ENCODE measurements at places on chromosomes 16 and 17.
A peak's percentile ranks its signal among the peaks of the same experiment; 100 is the strongest.

- DNase-seq = no peak
Observed at GRCh38 chr16:12258861-12259645, 282.5 kb downstream of the SNX29 start.

DNA sequence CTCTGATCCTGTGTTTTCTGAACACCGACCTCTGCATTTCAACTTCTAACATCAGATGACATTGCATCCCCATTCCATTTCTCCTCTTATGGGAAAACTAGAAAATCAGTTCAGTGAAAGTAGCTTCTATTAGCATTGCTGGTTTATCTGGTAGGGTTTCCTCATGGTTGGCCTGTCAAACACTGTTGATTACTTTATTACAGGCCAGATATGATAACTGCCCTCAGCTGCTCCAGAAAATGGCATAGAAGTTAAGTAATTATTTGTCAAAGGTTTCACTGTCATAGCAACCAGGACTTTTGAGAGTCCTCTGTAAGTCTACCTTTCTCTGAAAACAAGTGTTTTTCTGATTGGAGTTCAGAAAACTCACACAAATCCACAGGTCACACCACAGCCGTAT, 3.0 kb downstream of the GFOD2 start:
- DNase-seq = no peak

DNA sequence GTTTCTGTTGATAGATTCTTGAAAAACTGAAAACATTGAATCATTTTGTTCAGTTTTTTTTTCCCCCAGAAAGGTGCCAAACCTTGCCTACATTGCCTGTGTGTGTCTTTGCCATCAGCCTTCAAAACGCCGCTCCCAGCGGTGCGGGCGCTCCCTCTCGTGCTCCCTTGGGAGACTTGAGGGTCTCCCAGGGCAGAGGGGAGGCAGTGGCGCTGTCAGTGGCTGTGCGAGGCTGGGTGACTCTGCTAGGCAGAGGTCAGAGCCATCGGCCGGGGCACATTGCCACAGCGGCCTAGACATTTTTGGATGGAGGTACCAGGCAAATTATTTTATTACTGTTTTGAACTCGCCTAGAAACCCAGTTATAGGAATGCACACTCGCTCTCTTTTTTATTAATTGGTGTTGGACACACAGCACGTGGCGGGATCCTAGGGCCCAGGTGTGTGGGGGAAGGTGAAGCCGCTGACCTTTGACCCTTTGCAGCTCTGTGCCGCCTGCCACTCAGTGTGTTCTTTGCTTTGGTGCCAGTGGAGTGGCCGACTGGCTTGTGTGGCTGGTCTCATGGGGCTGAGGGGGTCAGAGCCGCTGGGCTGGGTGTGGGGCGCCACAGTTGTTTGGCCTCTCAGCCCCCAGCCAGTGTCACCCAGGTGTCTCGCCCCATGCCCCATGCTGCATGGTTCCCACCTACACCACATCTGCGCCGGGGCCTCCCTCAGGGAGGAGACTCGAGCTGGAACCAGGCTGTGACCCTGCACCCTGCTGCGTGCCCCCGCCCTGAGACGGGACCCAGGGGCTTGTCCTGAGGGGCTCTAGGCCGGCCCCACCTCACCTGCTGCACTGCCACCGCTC, 115.7 kb downstream of the BANP start:
- no peak for DNase-seq

- DNase-seq = no peak
Observed at GRCh38 chr17:36876966-36877365, 60.3 kb upstream of the LHX1 start.

- DNase-seq = no peak
Observed at GRCh38 chr16:27444470-27444869, 42.5 kb downstream of the IL21R start.

GRCh38 chr17:5513628-5514027, 27.3 kb downstream of the MIS12 start:
- no peak for DNase-seq

DNA sequence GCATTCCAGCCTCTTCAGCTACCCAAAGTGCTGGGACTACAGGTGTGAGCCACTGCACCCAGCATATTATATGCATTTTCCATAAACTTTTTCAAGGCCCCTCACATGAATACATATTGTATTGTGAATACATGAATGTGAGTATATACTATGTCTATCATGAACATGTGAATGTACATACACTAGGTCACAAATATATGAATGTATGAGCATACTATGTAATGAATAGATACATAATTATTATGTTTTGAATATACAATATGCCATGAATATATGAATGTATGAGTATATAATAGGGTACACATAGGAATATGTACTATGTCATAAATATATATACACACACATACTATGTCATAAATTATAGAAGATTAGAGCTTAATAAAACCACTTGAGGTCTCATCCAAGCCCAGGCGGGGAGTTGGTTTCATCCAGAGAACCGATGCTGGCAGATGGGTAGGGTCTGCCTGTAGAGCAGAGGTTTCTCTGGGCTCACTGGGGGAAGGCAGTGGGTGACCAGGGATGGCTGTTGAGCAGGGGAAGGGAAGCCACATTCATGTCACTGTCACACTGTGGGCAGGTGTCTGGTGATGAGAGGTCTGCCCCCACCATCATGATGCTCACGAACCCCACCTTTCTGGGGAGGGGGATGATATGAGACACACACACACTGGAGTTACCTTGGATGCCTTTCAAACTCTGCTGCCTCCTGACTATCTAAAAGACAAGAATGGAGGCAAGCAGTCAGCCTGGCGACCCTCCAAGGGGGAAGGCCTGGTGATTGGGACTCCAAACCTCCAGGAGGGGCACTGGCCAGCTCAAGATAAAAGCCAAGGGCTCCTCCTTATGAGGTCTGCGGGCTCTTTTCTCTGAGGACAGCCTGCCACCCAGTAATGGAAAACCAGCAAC, 7.3 kb downstream of the C16orf95 start:
- DNase-seq = no peak

GRCh38 chr17:78839235-78839761, 1.3 kb downstream of the USP36 start:
- no peak for DNase-seq

DNA sequence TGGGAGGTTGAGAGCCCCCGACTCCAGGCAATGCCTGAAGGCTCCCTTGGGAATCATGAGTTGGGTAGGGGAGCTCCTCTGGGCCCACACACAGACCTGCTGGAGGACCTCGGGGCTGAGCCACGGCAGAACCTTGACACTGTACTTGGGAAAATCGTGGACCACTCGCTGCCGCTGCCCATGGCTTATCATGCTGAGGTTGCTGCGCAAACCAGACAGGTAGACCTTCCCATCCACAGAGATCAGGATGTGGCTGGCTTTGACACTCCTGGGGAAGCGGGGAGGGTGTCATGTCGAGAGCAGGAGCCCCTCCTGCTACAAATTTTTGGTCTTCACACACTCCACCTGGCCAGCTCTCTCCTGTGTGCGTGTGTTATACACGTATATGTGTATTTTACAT, 7.2 kb upstream of the LIMD2 start:
- DNase-seq = no peak

- DNase-seq = no peak
Observed at GRCh38 chr17:47318197-47318918, 5.4 kb upstream of the EFCAB13 start.

- no peak for DNase-seq
Observed at GRCh38 chr16:86515777-86516622, 5.7 kb downstream of the FOXF1 start.

- DNase-seq = no peak
Observed at GRCh38 chr16:88003316-88003715, 52.1 kb downstream of the BANP start.

DNA sequence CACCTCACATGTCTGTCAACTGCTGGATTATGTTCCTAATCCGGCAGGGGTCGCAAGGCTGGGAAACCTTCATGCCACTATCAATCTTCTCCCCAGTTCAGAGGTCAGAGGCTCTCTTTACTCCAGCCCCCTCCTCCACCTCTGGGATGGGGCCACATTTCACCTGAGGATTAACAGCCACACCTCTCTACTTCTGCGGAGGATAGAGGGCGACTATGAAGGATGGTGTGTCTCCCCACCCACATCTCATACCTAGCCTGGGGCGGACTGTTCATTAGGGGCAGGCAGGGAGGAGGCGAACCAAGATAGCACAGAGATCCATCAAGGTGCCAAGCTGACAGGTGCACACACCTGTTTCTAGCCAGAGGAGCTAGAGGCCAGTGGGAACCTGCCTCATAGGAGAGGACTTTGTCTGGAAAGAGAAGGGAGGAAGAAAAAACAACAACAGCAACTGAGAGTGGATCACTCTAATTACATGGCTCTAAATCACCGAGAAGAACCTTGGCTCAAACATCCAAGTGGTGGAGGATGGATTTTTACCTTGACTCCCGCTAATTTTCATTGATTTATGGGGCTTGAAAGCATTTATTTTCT, 41.9 kb upstream of the SKAP1 start:
- no peak for DNase-seq

DNA sequence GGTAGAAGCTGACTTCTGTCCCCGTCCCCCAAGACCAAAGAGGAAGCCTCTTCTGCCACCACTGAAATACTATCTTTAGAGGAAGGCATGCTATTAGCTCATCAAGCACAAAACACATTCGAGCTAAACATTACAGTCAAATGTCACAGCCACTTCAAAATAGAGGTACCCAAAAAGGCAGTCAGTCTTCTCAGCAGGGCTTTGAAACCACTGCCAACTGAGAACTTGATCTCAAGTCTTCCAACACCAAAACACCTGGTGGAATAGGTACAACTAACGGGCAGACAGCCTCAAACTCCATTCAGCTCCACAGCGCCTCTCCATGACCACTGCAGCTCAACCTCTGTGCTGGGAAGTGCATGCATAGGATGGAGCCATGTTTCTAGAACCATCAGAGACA, 36.0 kb downstream of the ZFHX3 start:
- no peak for DNase-seq

GRCh38 chr17:17547210-17547764, 44.2 kb downstream of the PEMT start:
- no peak for DNase-seq

- DNase-seq = peak; percentile 20
Observed at GRCh38 chr16:48834576-48834975, 224.6 kb upstream of the N4BP1 start.

DNA sequence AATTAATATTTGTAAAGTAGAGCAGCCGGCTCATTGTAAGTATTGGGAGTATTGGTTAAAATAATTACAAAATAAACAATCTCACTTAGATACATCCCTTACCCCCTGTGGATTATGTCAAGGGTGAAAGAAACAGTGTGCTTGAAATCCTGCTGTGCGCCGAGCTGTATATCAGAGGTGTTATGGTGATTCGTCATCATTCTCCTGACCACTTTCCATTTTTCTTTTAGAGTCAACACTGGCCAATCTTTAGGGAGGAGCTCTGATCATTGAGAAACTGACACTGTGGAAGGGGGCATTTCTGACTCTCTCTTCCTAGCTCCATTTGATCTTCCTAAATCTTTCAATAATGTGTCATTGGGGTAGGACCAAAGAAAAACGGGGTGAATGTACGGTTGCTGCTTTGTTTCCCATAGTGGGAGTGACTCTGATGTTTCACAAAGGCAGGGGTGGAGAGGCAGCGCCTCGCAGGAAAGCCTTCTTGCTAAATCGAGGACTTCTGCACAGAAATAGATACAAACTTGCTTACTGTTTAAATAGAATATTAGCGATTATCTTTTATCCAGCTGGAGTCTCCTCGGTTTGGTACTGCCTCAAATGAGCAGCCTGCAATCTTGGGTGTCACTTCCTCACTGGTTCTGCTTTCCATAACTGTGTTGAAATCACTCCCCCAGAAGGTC, 123.4 kb downstream of the PRKCB start:
- no peak for DNase-seq

DNA sequence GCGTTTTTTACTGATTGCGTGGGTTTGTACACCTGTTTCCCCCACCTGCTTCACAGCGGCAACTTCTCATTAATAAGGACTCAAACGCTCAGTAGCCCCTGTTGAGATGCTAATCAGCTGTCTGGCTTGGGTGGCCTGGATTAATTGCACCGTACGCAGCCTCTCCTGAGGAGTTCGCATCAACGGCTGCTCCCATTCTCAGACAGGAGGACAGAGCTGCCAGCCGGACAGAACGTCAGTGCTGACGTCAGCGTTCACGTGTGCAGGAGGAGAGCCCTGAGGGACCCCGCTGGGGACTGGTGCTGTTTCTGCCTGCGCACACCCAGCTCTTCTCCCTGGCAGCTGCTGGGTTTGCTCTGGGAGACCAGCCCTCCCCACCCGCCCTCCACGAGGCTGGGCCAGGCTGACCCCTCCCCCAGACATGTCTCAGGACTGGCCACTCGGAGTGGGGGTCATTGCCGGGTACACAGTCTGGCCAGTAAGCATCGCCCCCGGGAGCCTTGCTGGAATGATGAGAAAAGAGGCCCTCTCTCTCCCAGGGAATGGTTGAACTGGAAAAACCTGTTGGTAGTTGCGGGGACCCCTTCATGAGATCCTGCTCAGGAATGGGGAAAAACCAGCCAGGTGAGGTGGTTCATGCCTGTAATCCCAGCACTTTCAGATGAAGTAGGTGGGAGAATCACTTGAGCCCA, 5.7 kb upstream of the BANP start:
- no peak for DNase-seq

- peak; percentile 65 for DNase-seq
Observed at GRCh38 chr16:24036614-24037013, 200.8 kb downstream of the PRKCB start.

GRCh38 chr16:86227801-86228200, 282.5 kb upstream of the FOXF1 start:
- no peak for DNase-seq

DNA sequence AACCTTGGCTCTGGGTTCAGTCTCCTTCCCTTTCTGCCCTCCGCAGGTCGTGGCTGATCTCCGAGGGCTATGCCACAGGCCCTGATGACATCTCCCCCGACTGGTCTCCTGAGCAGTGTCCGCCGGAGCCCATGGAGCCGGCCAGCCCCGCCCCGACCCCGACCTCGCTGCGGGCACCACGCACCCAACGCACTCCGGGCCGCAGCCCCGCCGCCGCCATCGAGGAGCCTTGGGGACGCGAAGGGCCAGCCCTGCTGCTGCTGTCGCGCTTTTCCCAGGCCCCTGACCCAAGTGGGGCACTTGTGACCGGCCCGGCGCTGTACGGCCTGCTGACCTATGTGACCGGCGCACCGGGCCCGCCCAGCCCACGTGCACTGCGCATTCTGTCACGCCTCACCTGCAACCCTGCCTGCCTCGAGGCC, 5.1 kb downstream of the ARMC5 start:
- no peak for DNase-seq
